Activated naive CD4-positive, alpha-beta T cell treated with anti-CD3 and anti-CD28 coated beads, Interleukin-2, amount 50 U/mL, for 16 hours (primary cell): ENCODE measurements at places on chromosomes 16 and 17.

DNA sequence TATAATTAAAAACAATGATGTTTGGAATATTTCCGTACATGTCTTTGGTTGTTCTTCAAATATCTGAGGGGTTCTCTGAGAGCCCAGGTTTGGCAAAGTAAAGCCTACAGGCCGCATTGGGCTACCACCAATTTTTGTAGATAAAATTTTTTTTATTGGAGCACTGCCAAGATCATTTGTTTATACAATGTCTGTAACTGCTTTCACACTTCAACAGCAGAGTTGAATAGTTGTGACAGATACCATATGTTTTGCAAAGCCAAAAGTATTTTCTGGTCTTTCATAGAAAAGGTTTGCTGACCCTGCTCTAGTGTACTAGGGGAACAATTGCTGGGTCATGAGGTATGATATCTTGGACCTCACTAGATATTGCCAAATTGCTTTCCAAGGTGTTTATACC, 10.5 kb downstream of the PPM1D start:
- DNase-seq = no peak

- no peak for DNase-seq
These were observed 44.8 kb upstream of the HLF start for GRCh38 chr17:55219934-55220333.

GRCh38 chr16:55367301-55367811, 43.4 kb downstream of the IRX6 start:
- no peak for DNase-seq

GRCh38 chr16:80231121-80231520, 309.7 kb upstream of the DYNLRB2 start:
- no peak for DNase-seq

DNA sequence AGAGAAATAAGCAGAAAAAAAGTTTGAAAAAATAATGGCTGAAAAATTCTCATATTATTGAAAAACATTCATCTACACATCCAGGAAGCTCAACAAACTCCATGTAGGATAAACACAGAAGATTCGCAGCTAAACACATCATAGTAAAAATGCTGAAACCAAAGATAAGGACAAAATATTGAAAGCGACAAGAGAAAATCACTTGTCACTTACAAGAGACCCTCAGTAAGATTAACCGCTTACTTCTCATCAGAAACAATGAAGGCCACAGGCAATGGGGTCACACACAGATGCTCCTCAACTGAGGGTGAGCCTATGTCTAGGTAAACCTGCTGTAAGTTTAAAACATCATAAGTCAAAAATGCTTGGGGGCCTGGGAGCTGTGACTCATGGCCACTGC, 38.1 kb upstream of the METRNL start:
- DNase-seq = no peak

DNA sequence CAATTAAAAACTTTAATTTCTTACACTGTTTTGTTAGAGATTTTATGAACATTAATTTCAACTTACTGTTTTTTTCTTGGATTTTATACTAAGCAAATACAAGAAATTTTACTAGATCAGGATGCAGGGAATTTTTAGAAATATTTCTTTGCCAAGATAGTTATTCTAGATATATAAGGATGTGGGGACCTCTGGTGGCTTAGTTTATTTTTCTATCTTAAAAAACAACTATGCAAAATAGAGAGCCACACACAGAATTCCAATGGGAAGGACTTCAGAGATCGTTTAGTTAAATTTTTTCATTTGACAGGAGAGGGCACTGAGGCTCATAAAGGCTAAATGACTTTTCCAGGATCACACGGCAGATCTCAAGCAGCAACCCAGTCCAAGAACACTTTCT, 23.0 kb upstream of the CAPNS2 start:
- no peak for DNase-seq

DNA sequence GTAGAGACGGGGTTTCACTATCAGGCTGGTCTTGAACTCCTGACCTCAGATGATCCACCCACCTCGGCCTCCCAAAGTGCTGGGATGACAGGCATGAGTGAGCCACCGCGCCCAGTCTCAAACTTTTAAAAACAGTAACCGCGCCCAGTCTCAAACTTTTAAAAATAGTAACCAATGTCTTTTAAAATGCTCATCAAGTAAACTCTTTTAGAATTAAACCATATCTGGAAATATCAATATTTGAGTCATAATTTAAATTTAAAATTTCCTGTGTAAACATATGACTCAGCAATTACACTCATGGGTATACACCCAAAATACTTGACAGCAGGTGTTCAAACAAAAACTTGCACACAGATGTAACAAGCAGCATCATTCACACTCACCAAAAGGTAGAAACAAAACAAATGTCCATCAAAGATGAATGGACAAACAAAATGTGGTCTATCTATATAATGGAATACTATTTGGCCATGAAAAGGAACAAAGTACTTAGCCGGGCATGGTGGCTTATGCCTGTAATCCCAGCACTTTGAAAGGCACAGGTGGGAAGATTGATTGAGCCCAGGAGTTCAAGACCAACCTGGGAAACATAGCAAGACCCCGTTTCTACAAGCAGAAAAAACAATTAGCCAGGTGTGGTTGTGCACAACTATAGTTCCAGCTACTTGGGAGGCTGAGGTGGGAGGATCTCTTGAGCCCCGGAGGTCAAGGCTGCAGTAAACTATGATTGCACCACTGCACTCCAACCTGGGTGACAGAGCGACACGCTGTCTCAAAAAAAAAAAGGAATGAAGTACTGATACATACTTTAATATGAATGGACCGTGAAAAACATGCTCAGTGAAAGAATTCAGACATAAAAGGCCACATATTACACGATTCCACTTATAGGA, 20.2 kb downstream of the ENPP7 start:
- no peak for DNase-seq

DNA sequence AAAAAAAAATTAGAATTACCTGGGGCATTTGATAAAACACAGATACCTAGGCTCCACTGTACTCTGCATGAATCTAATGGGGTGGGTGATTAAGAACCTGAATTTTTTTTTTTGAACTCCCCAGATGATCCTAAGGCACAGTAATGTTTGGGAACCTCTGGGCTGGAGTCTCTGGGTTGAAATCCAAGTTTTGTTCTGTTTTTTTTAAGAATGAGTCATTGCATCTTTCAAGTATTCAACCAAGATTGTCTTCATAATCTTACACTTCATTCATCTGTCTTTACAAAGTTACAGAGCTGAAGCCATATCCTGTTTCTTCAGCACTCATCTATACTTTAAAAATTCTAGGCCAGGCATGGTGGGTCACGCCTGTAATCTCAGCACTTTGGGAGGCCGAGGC, 52.6 kb downstream of the PIGL start:
- DNase-seq = no peak

DNA sequence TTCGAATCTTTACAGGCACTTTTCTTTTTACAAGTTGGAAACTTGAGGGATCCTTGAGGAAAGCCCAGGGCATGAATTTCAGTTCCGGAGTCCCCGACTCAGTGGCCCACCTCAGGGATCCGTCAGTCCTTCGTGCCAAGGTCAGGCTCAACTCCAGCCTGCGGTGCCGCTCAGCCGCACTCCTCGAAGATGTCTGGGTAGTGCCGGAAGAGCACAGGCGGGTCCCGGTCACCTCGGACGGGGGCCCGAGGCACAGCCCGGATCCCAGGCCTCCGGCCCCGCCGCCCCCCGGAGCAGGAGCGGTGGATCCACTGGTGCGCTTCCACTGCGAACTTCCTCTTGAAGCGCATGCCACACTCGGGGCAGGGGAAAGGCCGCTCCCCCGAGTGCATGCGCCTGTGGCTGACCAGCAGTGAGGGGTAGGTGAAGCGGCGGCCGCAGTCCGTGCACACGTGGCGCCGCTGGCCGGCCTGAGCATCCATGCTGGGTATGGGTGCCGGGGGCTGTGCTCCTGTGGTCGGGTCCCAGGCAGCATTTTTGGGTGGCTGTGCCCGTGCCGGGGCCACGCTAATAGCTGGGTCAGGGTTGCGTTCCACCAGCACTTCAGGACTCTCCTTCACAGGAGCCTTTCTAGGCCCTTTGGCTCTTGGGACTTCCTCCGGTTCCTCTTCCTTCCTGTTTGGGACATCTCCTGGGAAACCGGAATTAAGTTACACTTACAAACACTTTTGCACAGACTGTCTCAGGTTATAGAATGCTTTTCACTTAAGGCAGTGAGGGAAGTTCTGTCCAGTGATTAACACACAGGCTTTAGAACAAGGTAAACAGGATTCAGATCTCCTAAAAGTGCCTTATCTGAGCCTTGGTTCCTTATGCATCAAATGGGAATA, 1.5 kb downstream of the ZNF688 start:
- no peak for DNase-seq

GRCh38 chr17:30557916-30558685, 80.9 kb downstream of the GOSR1 start:
- no peak for DNase-seq

GRCh38 chr16:89709716-89710432, 8.4 kb upstream of the SPATA2L start:
- DNase-seq = no peak

DNA sequence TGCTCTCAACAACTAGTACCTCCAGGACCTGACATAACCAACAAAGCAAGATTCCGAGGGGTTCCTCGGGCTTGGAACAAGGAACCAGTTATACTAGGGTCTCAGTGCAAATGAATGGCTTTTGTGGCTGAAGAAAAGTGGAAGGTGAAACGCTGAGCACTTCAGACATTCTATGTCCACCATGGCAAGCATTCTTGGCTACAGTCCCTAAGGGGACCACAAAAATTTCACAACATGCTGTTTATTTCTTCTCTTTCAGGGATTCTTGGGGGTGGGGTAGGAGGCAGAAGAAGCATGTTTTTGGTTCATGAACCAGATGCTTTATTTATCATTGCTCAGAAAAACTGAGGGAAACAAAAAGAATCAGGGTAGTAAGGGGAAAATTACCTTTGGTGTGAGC, 479.9 kb upstream of the CDH11 start:
- no peak for DNase-seq

DNA sequence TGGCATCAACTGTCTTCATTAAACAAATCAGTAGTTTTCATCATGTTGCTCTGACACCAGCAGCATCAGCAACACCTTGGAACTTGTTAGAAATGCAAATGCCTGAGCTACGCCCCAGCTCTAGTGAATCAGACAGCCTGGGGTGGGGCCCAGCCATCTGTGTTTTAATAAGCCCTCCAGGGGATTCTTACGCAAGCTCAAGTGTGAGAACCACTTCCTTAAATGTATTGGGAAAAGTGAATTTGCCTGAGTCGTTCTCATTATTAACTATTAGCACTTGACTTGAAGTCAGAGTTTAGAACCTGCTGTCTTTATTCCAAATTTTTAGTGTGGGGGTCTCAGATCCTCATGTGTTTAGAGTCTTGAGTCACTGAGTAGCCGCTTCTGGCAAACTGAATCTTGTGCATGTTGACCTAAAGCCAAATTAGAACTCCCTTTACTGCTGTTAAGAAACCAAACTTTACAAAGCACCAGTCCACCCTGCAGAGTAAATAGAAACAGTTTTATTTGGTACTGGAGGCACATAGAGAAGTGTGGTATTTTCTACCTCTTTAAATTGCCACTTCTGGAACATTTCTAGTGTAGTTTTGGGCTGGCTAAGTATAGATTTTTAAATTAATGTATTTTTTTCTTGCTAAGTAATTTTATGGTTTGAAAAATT, 137.4 kb upstream of the COX10 start:
- DNase-seq = no peak

DNA sequence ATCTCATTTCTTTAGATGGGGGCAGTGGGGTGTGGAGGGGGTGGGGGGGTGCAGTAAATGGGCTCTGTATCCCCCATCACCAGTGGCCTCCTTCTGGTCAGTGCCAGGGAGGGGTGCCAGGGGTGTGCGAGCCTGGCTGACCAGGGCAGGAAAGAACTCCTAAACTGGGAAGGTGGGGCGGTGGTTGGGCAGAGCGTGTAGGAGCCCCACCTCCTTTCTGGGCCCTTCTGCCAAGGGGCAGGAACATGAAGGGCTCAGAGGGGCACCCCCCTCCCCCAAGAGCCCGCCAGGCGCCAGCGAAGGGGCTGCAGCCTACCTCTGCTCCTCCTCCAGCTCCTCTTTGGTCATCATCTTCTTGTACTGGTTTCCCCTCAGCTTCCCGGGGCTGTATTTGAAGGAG, 26.0 kb downstream of the MXRA7 start:
- DNase-seq = no peak

GRCh38 chr17:31674717-31675349, 184.2 kb downstream of the COPRS start:
- DNase-seq = no peak

DNA sequence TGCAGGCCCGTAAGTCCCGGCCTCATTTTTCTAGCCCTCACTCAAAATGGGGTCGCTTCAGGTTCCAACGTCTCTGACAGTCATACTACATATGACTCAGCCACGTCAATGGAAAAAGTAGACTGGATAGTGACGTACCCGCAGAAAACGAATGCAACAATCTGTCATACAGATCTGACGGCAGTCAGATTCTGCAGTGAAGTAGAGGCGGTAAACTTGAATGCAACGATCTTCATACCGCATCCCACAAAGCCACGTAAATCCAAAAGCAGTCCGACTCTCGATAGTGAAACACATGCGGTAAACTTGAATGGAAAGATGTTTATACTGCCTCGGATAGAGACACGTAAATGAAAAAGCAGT, 38.4 kb upstream of the ARL4D start:
- peak; percentile 66 for DNase-seq

GRCh38 chr17:8555062-8555461, 75.5 kb downstream of the MYH10 start:
- DNase-seq = no peak

DNA sequence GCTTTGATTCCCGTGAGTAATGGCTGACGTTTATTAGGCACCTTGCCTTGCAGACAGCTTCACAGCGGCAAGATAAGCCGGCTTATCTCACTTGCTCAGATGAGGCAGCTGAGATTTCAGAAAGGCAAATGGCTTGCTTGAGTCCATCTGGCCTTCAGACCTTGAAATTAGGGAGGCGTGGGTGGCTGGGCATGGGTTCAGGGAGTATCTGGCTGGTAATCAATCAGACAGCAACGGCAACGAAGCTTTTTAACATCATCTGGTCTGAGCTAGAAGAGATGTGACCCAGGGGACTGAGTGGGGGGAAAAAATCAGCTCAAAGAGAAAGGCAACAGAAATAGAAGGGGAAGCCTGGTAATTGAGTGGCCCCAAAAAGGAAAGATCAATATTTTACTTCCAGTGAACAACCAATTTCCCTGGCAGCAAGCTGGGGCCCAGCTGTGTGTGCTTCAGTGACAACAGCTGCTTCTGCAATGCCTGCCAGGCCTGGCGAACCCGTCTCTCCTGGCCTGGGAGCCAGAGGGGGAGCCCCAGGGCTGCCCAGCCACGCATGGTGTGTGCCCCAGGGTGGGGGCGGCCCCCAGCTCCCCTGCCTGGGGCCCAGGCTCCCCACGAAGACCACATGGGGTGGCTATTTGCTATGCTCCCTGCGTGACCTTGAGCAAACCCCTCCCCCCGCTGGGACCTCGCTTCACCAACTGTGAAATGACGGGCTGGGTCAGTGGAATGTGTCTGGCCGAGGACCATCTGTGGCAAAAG, 34.0 kb downstream of the RAB11FIP4 start:
- DNase-seq = no peak

GRCh38 chr17:73803964-73804435, 159.8 kb upstream of the SDK2 start:
- DNase-seq = no peak

- DNase-seq = no peak
These were observed 13.7 kb downstream of the KRABD2 start for GRCh38 chr17:8362651-8363332.
